ENCODE measurements at places on chromosomes 12 and 14.

DNA sequence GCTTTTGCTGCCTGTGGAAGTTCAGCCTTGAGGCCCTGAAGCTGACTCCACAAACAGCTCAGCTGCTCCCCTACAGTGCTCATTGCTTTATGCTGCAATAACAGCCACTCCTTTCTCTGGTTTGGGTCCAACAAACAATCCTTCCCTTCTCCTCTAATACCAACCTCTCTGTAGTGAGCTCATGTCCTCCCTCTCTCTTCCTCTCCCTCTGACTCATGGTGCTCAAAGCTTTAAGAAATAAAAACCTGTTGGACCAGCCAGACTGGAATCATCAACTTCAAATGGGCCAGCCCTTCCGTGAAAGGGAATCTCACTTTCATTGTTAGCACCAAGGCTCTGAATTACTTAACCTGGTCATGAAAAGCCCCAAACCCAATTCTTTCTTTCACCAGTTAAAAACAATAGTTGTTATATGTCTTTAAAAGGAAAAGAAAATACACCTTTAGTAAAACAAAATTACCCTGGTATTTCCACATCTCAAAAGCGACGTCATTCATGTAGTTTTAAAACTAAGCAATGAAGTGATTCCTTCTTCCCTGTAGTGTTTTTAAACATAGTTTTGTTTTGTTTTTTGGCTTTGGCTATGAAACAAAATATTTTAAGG, 126.4 kb downstream of the DUSP6 start:
- peak; percentile 82 for DNase-seq

DNA sequence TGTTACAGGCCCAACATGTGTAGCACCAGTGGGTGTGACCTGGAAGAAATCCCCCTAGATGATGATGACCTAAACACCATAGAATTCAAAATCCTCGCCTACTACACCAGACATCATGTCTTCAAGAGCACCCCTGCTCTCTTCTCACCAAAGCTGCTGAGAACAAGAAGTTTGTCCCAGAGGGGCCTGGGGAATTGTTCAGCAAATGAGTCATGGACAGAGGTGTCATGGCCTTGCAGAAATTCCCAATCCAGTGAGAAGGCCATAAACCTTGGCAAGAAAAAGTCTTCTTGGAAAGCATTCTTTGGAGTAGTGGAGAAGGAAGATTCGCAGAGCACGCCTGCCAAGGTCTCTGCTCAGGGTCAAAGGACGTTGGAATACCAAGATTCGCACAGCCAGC, 8.6 kb downstream of the BCL2L14 start:
- peak; percentile 3 for DNase-seq

DNA sequence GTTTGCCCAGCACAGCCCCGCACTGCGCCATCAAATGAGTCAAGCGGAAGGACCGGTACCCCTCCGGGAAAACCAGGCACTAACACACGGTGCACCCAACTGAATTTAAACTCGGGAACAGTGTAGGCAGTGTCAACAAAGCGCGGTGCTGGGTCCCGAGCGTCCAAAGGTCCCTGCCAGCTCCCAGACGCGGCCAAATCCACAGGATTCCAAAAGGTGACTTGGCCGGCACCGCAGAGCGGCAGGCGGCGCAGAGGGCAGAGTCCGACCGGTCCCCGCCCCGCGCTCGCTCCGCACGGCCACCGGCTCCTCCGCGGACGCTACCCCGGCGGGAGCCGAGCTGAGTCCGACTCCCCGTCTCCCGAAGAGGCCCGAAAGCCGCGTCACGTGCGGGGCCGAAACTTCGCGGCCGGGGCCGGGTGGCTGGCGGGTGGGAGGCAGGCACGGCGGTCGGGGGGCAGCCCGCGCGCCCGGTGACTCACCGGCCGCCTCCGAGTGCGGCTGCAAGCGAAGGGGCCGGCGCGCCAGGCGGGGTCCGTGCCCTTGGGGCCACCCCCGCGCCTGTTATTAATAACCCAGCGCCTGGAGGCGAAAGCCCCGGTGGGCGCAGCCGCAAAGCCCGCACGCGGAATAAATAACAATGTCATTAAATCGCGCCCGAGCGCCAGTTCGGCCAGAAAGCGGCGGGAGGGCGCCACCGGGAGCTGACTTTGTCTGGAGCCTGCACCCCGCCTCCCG, 863 bp downstream of the DENND5B start:
- DNase-seq = peak; percentile 81

DNA sequence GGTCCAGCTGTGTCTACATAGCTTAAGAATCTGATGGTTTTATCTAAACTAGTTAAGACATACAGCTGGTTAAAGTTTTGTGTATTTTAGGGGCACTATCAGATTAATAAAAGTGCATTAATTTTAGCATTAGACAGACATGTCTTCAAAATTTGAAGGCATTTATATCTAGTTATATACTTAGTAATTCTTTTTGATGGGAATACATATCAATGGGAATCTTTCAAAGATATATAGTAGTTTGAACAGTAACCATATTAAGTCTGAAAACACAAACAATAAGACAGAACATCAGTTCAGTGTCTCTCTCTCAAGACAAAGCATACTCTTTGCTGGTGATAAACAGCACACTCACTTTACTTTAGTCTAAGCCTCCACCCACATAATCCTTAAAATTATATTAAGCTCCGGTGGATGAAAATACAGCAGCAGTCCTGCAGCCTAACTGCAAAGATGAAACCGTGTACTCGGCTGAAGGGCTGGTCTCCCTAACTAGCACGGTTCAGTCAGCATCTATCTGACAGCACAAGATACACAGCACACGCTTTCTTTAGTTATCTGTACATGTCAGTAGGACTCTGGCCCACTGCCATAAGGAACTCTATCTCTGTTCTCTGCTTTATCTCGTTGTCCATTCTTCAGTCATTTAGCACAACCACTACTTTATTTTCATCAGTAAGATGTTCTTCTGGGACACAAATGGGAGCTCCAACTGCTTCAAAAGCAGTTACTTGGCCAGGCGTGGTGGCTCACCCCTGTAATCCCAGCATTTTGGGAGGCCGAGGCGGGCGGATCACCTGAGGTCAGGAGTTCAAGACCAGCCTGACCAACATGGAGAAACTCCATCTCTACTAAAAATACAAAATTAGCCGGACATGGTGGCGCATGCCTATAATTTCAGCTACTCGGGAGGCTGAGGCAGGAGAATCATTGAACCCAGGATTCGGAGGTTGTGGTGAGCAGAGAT, 80.5 kb downstream of the MED13L start:
- DNase-seq = no peak

- peak; percentile 74 for DNase-seq
These were observed 191.6 kb upstream of the NUDT4 start for GRCh38 chr12:93186131-93186530.

GRCh38 chr14:68341411-68342212, 451.3 kb downstream of the ZFP36L1 start:
- DNase-seq = no peak

GRCh38 chr14:91523972-91524371, 13.9 kb upstream of the PPP4R3A start:
- no peak for DNase-seq

DNA sequence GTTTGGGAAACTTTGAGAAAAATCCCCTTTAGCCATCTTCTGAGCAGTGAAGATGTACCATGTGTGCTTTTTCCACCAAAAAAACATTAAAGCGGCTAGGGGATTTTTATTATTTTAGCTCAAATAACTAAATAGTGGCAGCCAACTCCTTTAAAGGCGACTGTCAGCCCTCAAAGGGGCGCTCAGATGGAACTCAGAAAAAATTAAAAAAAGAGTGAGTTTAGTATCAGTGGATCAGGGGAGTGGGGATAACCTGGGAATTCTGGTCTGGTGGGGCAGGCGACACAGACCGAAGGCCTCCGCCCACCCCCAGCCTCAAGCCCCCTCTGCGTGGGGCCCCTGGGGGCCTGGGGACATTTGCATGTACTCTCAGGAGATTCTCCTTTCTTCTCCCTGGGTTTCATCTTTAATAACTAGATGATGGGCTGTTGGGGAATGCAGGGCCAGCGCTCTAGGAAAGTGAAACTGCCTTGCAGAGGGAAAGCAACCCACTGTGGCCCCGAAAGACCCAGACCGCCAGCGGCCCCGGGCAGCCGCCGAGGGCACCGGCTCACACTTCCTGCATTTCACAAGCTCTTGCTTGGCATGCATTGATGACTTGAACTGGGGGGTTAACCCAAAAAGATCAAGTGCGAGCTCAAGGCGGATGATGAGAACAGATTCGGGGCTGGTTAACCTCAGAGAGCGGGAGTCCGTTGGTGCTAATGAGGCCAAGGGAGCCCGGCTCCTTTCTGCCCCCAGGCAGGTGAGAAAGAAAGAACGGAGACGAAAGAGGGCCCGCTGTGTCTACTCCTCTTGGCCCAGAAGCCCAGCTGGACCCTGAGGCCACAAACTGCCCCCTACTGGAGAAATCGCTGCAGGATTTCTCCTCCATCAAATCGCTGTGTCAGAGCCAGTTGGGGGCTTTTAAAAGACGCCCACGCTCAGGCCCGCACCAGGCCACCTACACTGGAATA, 7.3 kb upstream of the BATF start:
- peak; percentile 7 for DNase-seq

DNA sequence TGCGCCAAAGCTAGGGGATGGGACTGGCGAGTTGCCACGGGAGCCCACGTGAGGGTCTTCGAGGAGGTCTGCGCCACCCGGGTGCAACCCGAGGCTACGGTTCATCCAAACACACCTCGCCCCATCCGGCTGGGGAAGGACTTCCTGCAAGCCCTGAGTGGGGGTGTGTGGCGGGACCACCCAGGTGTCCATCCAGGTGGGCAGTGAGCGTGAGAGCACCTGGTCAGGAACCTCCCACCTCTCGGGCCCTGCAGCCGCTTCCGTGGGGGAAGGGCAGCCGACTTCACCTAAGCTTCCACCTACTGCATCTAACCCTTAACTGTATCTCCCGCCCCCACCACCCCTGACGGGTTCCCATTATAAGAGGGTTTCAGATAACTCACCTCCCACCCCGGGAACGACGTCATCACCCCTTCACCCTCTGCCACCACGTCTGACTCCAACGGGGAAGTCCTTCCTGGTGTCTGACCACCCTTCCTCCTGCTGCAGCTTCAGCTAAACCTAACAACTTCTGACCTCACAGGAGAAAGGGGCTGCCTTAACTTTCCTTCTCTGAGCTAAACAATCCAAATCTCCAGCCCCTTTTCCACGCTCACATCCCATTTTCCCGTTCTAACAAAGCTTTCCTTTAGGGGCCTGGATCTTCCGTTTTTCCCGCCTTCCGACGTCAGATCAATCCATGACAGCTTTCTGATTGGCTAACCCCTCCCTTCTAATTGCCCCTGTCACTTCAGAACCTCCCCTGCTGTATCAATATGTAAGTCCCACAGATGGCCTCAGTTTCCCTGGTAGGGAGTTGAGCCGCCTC, 27.4 kb upstream of the SMUG1 start:
- no peak for DNase-seq

DNA sequence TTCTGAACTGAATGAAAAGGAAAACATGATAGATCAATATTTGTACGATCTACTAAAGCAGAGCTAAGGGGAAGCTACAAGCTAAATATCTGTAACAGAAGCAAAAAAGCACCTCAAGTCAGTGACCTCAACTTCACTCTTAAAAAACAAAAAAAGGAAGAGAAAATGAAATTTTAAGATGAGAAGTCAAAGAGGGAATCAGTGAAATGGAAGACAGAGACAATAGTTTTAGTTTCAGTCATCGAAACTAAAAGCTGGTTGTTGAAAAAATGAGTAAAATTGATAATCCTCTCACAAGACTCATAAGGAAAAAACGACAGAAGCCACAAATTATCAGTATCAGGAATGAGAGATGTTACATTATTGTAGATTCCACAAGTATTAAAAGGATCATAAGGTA, 11.9 kb upstream of the SLC2A13 start:
- DNase-seq = no peak

GRCh38 chr14:68793734-68794129, 865 bp upstream of the ZFP36L1 start:
- no peak for DNase-seq

DNA sequence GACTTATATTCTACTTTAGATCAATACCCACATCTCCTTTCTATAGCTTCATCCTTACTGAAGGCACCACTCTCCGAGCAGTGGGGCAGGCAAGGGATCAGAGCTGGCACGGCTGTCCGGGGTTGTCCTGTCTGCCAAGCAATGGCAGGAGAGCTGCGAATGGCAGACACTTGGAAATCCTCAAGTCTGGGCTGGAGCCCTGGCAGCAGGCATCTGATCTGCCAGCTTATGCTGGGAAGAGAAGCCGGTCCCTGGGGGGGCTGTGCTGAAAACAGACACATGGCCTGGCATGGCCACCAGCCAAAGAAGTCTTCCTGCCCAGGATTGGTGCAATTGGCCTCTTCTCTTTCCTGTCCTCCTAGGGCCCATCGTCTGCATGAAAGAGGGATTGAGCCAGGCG, 280.2 kb upstream of the PWP1 start:
- no peak for DNase-seq

DNA sequence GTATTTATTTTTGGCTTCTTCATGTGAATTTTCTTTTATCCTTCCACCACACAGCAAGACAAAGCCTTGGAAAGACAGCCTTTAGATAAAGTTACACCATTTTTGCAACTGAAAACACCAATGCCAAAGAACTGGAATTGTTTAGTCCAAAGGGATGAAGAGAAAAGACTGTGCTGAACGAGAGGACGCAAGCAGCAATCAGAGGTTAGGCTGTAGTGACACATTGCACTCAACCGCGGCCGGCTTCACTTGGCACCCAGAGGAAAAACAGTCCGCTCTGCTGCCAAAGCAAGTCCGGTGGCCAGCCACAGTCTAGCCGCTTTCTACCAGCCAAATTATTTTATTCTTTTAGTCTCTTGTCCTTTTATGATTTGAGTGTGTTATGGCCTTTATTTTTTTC, 49.1 kb upstream of the KCNJ8 start:
- DNase-seq = no peak

- DNase-seq = peak; percentile 74
These were observed 54.3 kb downstream of the CLMN start for GRCh38 chr14:95265106-95266094.

DNA sequence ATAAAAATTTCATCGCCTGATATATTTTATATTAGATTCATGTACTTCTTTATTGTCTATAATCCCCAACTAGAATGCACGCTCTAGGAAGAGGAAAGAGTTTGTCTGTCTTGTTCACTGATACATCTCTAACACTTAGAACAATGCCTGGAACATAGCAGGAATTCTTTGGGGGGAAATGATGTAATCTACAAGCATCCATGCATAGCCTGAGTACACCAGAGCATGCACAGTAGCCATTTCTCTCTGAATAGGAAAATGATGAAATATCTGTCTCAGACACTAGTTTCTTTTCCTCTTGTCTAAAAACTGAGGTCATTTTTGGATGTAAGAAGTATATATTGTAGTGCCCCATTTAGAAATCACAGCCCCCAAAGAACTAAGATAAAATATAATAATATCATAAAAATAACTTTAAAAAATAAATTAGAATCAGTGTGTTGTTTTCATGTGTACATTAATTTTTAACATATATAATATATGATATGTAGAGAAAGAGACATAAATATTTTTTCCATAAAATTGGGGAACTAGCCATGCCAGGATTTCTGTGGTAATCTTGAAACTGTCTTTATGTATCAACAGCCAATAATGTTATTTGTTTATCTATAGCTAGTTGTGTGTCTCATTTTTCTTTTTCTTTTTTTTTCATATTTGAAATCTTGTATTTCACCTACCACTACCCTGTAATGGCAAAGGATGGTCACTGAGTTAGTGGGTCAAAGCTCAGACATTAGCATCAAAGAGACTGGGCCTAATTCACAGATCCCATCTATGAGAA, 155.6 kb upstream of the TMCC3 start:
- peak; percentile 92 for DNase-seq

- DNase-seq = no peak
These were observed 86.5 kb downstream of the PAPOLA start for GRCh38 chr14:96588410-96589257.
